ENCODE measurements at places on chromosomes 16 and 17.

DNA sequence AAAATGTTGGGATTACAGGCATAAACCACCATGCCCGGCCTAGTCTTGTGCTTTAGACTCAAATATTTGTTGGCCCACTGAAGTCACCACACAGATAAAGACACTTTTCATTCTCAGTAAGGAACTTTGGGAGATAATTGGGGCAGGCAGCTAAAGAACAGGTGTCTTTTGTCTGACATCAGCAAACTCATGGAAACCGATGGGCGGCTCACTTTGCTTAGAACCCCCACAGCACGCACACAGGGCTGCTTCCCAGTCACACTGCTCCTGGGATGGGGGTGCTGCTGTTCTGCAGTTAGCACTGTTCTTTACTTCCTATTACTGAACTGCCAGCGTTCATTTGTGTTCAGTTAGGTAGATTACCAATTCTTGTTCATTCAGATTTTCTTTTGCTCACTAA lies 18.0 kb upstream of the BRCA1 start:
- DNase-seq, result no peak

DNA sequence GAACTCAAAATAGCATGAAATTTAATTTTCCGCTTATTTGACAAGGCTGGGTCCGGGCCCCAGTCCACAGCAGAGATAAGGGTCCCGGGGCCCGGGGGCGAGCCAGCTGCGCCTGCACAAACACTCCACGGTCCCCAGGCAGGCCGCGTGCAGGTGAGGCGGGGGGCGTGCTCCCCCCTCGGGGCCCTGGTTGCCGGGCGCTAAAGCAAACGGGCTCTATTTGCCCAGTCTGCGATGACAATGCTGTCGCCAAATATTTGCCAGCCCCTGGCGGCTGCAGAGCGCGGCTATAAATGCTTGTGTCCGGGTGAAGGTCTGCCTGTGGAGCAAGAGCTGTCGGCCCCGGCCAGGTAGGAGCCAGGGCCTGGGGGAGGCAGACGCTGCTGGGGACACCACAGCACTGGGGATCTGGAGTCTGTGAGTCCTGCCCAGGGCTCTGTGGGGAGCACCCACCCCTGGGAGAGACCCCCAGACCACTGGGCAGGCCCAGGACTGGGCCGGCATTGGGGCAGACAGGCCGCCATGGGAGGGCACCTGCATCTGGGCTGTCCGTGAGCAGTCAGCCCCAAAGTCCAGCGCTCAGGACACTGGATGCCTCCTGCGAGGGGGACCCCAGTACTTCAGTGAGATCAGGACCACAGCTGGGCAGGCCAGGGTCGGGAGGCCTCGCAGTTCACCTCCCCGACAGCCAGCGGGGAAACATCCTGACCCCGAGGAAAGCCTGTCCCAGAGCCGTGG lies at the start of gene PERCC1:
Gene PERCC1 (plus strand): TSS at position 320 of the 738 bp plus-strand sequence. CDS start 1,516 bp downstream, outside the sequence.
- DNase-seq, result no peak

DNA sequence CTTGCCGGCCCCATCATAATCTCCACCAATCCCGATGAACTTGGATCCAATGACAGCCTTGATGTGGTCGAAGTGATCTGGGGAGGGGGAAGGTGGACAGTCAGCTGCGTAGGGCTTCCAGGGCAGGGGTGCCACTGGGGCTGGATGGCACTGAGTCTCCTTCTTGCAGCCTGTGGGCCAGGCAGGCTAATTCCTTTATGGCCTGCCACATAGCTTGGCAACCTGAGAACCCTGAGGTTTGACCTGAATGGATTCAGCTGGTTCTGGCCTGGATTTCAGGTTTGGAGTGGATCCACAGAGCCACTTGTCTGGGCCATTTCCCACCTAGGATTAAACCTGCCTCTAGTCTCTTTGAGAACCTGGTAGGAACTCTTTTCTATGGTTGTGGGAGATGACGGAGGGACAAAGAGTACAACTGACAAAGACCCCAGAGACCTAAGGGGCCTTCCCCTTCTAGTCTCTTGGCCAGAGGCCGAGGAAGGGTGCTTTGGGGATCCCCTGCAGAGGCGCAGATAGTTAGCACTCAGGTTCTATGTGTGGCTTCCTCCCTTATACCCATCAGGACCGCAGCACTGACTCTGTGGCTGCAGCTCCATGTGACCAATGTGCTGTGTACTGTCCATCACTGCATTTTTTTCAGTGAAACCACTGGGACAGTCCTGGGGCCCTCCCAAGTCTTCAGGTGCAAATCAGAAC lies 9.2 kb upstream of the DPEP3 start:
- no peak for DNase-seq

DNA sequence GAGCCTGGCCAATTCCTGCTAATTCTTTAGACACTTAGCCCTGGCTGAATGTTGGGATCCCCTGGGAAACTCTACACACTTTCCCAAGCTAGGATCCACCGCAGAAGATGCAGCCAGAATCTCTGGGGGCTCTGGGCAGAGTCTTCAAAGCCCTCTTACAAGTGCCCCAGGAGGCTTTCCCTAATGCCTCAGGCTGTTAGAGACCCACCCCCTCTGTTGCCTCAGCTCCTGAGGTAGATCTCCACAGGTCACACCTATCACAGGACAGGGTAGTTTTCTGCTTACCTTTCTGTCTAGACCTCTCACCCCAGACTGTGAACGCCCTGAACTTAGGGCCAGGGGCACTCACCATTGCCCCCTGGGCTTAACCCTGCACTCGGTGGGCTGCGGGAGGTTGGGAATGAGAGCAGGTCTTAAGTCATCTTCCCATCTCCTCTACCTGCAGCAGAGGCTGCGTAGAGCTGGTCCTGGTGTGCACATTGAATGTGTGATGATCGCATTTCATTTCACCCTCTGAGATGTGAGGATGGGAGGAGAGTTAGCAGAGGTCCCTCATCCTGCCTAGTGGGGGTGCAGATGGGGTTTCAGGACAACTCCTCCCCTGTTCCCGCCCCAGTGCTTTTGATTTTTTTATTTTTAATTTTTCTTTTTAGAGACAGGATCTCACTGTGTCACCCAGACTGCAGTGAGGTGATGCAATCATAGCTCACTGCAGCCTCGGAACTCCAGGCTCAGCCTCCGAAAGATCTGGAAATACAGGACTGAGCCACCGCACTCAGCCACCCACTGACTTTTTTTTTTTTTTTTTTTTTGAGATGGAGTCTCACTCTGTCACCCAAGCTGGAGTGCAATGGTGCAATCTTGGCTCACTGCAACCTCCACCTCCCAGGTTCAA lies 89.0 kb upstream of the LHX1 start:
- no peak for DNase-seq

GRCh38 chr17:20952183-20952582 lies 90.6 kb downstream of the USP22 start:
- DNase-seq, result no peak

GRCh38 chr17:4559139-4559791 lies 1.1 kb downstream of the GGT6 start:
- DNase-seq, result no peak

DNA sequence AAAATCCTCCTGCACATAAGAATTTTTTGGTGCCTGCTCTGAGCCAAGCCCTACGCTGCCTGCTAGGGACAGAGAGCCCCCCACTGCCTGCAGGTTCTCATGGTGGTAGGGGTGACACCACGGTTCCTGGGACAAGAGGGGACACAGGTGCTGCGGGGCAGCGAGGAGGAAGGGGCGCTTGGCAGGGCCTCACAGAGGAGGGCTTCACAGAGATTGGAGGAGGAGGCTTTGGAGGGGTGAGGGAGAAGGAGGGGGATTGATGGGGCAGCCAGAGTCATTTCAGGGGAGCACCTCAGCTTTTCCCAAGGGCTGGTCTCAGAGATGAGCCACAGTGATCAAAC lies 29.8 kb upstream of the GSG1L start:
- no peak for DNase-seq
